ELF-1 (cell line): ENCODE measurements at places on chromosomes 12 and 14.

DNA sequence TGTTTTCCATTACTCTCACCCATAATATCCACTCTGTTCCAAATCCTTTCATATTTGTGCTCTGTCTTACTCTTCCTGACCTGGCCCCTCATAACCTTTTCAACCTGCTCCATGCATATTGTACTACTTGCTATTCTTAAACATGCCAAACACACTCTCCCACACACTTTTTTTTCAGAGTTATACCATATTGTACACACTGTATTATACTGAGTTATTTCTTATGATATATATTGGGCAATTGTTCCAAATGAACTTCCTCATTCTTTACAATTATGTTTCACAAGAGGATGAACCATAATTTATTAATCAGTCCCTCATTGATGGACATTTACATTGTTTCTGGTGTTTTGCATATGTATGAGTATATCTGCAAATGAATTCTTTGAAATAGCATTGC is 18.5 kb downstream of the ATL1 start:
- no peak for DNase-seq

GRCh38 chr12:46230983-46231382 is 37.9 kb downstream of the SLC38A1 start:
- no peak for DNase-seq

- DNase-seq: no peak
These were observed 151.7 kb downstream of the NUAK1 start for GRCh38 chr12:105986779-105987684.

- DNase-seq: no peak
These were observed 84.4 kb upstream of the NEDD1 start for GRCh38 chr12:96822641-96823040.

GRCh38 chr12:7068240-7068993 is 7.9 kb downstream of the C1S start:
- peak; percentile 6 for DNase-seq

- no peak for DNase-seq
These were observed 22.0 kb downstream of the TSPAN8 start for GRCh38 chr12:71135812-71136176.

GRCh38 chr12:120429368-120429767 is 8.5 kb upstream of the COX6A1 start:
- peak; percentile 30 for DNase-seq

DNA sequence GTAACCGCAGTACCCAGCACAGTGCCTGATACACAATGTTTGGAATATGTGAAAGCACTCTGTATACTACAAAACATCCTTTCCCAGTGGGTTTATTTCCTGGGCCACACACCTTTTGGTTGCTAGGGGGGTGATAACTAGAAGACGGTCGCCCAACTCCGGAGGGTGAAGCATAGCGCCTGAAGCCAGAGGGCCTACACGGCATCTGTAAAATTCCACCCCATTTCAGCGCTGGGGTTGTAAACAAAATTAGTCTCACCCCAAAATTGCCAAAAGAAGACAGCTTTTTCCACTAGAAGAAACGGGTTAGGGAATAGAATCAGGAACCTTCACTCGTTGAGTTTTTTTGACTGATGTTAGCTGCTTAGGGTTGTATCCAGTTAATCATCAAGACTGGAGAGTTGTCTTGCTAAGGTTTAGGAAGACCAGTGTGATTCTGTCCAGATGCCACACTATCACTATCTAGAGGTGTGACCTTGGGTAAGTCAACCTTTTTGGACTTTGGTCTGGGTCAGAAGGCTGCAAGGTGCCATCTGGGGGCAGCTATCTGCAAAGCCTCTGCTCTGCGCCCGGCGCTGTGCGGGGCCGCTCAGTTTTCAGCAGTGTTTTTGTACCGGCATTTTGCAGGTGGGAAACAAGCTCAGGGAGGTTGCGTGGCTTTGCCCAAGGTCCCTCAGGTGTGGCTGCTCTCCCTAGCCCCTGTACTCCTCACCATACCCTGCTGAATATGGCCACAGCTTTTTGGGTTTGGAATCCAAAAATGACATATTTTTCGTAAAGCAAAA is 1.3 kb downstream of the ZNF839 start:
- no peak for DNase-seq

DNA sequence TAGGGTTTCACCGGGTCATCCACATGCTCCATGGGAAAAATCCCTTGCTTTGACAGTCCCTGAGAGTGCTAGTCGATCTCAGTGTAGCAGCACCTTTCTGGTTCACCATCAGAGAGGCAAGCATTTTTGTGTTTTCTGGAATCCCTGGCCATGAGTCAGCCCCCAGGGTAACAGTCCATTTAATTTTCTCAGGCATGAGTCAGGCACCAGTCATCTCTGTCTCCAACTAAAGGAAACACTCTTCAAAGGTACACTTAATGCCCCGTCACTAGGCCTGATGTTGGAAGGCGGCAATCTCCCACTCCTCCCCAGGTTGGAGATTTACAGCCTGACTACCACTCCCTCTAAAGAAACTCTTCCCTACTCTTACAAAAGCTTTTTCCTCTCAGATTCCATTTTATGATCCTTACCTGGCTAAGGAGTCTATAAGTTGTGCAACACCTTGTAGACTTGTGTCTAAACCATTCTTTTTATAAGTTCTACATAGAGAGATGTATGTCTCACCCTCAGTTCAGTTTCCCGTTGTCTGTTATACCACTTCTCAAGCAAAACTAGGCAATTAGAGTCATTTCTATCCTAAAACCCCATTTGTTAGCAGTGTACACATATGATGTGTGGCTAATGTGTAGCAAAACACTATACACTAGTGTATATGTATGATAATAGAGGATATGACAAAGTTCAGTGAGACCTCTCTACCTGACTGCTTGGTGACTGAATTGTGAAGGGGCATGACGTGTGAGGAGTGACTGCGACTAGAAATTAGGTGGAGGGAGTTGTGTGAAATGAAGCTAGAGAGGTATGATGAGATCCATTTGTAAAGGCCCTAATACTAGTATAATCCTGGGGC is 24.6 kb downstream of the TMEM19 start:
- DNase-seq: peak; percentile 75

DNA sequence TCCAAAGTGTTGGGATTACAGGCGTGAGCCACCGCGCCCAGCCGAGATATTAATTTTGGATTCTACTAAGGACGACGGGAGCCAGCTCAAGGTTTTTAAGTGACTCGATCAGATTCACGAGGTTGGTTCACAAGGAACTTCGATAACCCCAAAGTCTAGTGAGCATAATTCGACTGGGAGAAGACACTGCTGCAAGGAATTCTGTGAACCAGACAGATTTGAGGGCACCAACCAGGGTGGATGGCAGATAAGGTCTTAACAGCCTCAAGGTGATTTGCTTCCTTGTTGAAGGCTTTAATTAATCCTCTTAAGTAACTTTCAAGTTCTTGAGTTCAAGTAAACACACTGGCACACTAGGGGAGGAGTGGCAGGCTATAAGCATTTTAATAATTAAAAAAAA is 1.1 kb upstream of the KLHDC2 start:
- peak; percentile 35 for DNase-seq

- no peak for DNase-seq
These were observed 144.0 kb upstream of the FBXO33 start for GRCh38 chr14:39576258-39576657.

- no peak for DNase-seq
These were observed 142.8 kb downstream of the LRFN5 start for GRCh38 chr14:41749429-41749828.

DNA sequence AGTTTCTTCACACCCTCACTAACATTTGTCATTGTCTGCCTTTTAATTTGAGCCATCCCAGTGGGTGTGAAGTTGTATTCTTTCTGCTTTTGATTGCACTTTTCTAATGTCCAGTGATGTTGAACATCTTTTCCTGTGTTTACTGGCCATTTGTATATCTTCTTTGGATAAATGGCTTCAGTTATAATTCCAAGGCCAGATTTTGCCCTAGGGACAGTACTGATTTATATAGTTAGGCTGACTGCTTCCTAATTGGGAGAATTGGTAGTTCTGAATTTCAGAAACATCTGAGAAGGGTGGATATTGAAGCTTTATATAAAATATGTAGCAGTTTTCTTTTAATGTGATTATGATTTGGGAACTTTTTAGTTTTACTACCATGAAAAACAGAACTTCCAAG is 97.4 kb downstream of the BORCS5 start:
- no peak for DNase-seq

GRCh38 chr12:3772380-3772779 is 19.5 kb upstream of the CRACR2A start:
- no peak for DNase-seq

DNA sequence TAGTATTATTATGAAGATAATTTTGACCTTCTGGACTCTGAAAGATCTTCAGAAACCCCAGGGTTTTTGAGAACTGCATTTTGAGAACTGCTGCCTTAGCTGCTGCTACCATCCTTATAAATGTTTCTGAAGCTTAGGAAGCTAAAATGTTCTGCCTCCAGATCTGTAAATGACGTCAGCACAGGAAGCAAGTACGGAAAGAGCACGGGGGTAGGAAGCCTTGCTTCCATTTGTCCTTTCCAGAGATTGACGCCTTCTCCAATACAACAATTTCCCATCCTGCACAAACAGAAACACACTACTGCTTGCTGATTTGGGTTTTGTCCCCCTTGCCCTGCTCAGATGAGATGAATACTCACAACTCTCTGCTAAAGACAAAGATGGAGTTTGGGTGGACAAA is 17.9 kb downstream of the RAD52 start:
- no peak for DNase-seq

DNA sequence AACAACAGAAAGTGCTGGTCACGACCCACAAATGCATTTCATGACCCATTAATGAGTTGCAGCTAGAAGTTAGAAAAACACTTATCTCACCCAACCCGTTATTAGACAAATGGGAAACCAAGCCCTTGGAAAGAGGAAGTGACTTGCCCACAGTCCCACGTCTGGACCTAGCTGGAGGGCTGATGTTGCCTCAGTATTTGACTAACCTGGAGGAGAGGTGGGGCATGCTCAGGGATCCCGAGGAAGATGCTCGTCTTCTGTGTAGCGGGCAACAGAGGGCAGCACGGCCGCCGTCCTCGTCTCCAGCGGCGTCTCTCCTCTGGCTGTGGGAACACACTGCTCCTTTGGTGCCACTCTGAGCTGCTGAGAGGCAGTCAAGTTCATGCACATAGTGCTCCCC is 12.7 kb downstream of the CCND2 start:
- no peak for DNase-seq

DNA sequence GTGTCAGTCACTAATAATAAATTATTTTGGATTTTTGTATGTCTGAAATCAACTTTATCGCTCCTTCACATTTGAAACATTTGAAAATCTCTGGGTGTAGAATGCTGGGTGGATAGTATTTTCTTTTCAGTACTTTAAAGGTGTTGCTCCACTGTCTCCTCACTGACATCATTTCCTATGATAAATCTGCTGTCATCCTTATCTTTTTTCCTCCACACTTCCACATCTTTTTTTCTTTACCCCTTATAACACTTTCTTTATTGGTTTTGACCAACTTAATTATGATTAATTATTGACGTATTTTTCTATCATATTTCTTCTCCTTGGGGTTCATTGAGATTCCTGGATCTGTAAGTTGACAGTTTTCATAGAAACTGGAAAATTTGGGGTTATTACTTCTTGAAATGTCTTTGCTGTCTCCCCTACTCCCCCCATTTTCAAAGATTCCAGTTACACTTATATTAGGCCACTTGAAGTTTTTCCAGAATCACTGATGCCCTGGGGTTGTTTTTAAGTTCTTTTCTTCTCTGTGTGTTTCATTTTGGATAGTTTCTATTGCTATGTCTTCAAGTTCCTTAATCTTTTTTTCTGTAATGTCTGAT is 177.5 kb upstream of the DIO3 start:
- DNase-seq: no peak

GRCh38 chr14:30420515-30420914 is 138.4 kb upstream of the G2E3 start:
- DNase-seq: no peak

DNA sequence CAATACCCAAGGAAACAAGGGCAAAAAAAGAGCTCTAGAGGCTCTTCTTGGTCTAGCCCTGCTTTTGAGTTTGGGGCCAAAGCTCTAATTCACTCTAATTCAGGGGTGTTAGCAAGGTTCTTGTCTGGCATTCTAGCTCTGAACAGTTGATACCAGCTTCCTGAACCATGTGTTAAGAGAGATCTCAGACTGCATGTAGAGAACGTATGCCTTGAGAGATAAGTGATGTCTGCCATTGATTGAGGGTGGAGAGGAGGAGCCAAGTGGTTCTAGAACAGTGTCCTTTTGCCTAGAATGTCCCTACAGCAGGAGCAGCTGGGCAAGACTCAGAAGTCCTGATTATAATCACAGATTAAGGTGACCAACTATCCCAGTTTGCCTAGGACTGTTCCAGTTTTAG is 18.2 kb upstream of the POC1B start:
- no peak for DNase-seq

DNA sequence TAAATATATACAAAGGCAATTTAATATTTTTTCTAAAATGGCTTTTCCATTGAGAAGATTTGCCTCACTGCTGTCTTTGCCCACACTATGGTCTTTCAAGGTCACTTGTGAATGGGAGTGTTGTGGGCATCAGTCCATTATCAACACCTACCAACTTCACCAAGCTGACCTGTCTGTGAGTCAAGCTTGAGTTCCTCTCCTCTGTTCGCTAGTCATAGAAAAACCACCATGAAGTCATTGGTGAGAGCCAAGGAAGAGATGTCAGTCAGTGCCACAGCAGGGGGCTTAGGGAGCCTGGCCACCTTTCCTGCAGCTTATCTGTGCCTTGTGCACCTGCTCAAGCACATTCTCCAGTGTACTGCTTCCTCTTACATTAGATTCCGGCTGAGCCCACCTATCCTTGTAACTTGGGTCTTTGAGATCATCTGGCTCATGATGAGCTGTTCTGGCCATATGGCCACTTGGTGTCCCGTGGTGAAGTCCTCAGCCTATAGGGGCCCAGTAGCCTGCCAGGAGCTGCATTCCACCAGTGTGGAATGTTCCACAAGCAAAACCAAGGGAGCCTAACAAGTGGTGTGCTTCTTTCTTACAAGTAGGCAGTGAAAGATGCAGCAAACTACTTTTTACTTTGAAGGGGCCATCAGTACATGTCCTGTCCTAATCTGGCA is 80.8 kb upstream of the C12orf71 start:
- DNase-seq: peak; percentile 27

DNA sequence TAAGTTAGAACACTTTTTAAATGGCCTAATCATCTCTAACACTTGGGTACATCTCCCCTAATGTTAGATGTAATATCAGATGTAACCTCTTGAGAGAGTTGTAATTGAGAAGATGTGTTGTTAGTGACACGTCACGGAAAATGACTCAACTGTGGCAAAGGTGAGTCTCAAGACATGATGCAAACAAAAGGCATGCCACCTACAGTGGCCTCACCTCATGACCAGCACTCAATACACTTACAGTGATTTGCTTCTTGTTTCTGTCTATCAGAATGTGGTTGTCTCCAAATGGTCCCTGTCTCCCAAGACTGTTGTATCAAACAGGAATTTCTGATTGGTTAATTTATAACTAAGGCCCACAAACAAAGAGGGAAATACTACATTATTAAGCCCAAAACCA is 91.2 kb downstream of the SLC25A21 start:
- no peak for DNase-seq

DNA sequence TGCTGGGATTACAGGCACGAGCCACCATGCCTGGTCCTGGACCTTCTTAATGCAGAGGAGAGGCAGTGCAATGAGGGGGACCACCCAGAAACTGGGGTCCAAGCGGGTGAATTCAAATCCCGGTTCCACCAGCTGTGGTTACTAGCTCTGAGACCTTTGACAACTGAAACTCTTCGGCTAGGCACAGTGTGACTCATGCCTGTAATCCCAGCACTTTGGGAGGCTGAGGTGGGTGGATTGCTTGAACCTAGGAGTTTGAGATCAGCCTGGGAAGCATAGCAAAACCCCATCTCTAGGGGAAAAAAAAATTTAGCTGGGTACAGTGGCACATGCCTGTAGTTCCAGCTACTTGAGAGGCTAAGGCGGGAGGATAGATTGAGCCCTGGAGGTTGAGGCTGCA is 5.0 kb upstream of the CD4 start:
- no peak for DNase-seq

- DNase-seq: peak; percentile 68
These were observed 78.7 kb downstream of the LRRC74A start for GRCh38 chr14:76904740-76905569.
